Activated naive CD4-positive, alpha-beta T cell treated with Interleukin-2 at 50 U/mL for 16 hours (primary cell): ENCODE measurements at places on chromosomes 3 and 15.

- DNase-seq = no peak
Measured at GRCh38 chr3:108208831-108209230, 13.4 kb downstream of the IFT57 start.

- DNase-seq = no peak
Measured at GRCh38 chr3:46060551-46060950, 33.3 kb upstream of the XCR1 start.

DNA sequence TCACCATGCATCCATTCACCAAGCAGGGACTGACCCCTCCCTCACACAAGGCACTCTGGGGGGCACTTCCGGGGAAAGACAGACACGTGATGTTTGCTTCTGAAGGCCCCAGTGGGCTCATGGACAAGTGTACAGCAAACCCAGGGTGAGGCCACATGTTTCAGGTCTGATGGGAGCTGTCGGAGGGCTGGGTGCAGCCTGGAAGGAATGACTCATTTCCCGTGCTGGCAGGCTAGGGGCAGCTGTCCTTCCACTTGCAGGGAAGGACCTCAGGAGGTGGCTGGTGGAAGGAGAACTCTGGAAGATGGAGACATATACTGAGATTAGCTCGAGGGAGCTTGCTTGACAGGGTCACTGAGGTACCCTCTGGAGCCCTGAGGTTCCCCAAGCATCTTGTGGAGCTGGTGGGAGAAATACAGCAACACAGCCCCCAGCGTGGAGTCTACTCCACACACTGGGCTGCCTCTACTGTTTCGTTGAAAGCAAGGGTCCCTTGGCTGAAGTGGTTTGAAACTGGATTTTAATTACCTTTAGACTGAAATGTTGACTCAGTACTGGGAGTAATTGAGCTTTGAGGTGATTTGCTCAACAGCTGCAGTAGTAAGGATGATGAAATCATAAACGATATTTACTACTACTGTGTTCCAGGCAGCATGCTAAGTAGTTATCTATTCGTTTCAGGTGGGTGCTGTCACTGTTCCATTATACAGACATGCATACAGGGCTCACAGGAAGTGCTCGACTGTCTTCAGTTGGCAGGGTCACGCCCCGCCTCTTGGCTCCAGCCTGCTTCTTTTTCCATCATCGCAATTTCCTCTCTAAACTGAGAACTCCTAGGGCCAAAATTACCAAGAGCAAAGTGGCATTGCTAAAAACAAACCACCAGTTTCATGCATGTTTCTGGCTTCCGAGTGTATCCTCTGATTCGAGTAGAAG, 230.4 kb downstream of the ADAMTS17 start:
- peak; percentile 43 for DNase-seq

DNA sequence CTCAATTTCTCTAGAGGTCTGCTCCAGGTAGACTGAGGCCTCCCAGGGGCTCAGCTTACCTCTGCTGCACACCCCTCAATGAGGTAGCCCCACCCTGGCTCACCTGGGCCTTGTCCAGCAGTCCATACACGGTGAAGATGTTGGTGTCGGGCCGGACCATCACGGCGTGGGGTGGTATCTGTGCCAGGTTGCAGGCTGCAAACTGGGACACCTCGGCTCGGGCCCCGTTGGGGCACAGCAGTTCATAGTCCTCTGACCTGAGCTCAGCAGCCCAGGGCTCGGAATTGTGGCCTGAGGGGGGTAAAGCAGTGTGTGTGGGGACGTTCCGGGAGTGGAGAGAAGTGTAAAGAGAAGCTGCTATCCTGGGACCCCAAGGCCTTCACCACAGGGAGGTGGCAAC, 23.2 kb downstream of the MELTF start:
- no peak for DNase-seq

- no peak for DNase-seq
Measured at GRCh38 chr3:120909602-120909878, 1.5 kb downstream of the STXBP5L start.

- no peak for DNase-seq
Measured at GRCh38 chr15:85463276-85463892, 83.0 kb downstream of the AKAP13 start.

- DNase-seq = no peak
Measured at GRCh38 chr3:188533612-188534357, 379.8 kb downstream of the LPP start.

- DNase-seq = no peak
Measured at GRCh38 chr3:127777921-127778656, 44.2 kb downstream of the MGLL start.

DNA sequence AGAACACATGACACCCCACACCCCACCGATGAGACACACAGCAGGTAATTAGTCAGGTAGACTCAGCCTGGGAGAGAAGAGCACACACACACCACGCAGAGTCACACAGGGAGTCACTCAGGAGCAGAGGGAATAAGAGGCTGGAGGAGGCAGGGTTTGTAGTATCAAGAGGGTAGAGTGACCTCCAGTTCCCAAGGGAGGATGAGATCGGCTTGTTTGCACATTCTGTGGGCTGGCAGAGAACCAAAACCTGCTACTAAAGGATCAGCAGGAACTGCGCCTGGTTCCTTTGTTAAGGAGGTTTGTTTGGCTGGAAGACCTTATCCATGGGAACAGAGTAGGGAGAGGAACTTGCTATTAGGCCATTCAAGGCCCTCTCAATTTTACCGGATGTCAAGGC, 281.4 kb upstream of the SLCO3A1 start:
- no peak for DNase-seq

- no peak for DNase-seq
Measured at GRCh38 chr3:100333970-100334487, 528 bp upstream of the NIT2 start.

DNA sequence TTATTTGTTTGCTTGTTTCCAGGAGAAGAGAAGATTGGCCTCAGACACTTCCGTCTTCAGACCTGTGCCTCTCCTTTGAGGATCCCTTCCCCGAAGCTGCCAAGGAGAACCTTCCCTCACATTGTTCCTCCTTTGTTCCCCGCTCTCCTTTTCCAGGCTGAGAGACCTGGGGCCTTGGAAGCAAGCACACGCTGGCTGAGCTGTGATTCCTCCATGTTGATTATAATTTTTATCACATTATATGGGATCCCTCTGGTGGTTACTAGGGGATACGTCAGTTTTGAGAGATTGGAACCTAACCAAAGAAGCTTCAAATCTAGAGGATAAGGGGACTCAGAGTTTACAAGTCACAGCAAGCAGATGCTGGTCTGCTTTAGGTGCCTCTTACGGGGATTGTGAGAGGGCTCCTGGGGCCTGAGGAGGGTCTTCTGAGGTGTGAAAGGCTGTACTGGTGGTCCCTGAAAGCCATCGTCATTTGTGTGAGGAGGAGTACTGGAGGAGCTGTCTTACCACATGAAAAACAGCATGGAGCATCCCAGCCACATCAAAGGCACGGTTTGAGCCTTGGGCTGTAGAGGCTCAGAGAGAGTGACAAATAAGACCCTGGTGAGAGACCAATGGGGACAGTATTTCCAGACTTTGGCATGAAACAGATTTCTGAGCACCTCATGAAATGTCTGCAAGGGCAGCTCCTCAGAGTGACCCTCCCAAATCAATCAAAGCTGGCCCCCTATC, 760.1 kb upstream of the CFAP20DC start:
- DNase-seq = no peak

- no peak for DNase-seq
Measured at GRCh38 chr3:31364188-31364587, 168.5 kb upstream of the STT3B start.

DNA sequence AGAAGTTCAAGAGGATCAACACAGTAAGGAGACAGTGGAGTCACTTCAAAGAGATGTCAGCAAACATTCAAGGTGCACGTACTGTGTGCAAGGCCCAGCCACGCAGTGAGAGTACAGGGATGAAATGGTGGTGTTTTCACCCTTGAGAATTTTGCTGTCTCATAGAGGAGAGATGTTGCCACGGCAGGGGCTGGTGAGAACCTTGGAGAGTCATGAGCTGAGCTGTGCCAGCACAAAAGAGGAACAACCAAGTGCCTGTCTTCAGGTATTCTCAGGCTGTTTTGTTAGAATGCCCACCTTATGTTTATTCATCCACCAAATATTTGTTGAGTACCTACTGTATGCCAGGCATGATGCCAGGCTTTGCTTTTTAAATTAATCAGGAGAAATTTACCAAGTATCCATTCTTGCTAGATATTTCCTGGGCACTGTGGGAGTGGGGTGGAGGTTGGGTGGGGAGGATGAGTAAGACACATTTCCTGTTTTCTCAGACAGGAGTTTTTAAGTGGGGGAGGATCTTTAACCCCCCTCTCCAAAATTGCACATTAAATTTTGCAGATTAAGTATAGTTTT, 72.6 kb downstream of the SLC6A11 start:
- no peak for DNase-seq

DNA sequence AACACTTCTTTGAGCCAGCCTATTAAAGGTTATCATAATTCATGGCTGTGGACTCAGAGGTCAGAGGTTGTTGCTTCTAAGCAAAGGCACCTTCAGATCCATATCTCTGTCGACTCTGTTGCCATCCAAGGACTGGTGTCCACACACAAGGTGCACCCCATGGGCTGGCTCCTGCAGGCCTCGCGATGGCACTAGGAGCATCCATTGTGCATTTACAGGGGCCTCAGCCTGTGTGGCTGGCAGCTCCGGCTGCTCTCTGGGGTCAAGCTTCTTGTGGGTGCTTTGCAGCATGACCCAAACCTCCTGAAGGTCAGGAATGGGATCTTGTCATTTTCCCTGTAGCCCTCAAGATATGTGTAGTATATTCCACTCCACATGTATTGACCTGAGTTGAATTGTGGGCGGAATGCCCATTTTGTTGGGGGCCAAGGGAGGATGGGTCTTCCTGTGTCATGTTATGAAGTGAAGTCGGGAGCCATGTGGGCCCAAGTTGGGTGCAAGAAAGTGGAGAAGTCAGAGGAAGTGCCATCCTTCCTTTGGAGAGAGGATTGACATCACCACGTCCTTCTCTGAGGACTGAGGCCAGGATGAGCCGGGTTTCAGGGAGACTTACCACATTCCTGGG, 43.9 kb downstream of the CHDH start:
- no peak for DNase-seq

- DNase-seq = no peak
Measured at GRCh38 chr3:194817936-194818335, 132.3 kb downstream of the FAM43A start.

GRCh38 chr15:87747087-87747486, 509.5 kb downstream of the NTRK3 start:
- DNase-seq = no peak

- peak; percentile 24 for DNase-seq
Measured at GRCh38 chr15:82044373-82045178, 1.2 kb downstream of the MEX3B start.

DNA sequence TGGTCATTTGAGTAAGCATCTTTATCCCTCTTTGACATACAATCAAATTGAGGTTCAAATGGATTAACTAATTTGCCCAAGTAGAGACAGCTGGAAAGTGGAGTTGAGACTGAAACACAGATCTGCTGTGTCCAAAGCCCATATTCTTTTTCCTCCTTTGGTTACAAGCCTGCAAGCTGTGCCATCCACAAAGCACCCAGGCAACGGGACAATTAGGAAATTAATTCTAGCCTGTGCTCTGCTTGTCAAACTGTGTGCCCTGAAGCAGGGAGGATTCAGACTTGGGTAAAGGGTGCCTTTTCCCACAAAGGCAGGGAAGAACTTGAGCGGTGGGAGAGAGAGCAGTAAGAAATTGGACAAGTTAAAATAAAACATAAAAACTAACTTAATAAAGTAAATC, 127.9 kb downstream of the DTWD1 start:
- DNase-seq = no peak
